ENCODE measurements at places on chromosomes 16 and 17. TPM values are rescaled to one million over a fixed set of nuclear protein-coding genes. Genes with fewer than 3 reads are reported as not detected.

Gene CA7
- 0.71 TPM for polyA plus RNA-seq

DNA sequence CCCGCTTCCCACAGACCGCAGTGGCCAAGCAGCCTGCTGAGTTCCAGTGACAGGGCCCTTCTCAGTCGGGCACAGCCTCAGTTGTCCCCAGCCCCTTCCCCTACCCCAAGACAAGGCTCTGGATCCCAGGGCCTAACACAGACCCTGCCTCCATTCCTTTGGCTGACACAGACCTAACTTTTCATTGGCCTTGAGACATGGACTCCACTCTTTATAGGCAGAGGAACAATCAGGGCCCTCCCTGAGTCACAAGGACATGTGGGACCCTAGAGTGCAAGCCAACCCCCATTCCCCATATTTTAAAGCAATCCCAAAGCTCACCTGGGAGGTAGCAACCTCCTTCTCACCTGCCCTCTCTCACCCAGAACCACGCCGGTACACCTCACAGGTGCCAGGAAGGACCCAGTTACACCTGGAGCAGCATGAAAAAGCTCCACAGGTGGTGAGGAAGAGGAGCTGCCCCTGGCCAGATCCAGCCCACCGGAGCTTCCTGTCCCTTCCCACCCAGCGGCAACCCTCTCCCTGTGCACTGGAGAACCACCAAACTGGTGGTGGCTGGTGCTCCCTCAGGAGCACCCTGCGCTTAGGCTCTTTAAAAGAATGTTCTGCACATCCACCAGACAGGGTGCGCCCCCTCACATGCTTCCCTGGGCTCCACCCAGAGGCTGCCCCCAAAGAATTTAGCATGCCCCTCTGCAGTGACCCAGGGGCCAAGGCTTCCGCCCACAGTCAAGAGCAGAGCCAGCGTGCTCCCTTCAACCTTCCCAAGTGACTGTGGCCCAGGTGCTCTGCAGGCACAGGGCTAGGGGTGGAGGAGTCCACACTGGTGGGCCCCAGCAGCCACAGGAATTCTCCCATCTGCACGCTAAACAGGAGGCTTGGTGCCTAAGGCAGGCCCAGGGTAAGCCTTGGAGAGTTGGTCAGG, 3.4 kb downstream of the MNT start:
- no peak for DNase-seq

- DNase-seq: no peak
Measured at GRCh38 chr17:57752031-57752905, 7.2 kb upstream of the CCDC182 start.

Gene MIS12
- polyA plus RNA-seq: 35.2 TPM

Gene SLC35G6
- not detected for polyA plus RNA-seq

All from right renal pelvis (tissue), 4 donors.